ENCODE measurements at places on chromosomes 2 and 18. TPM values are rescaled to one million over a fixed set of nuclear protein-coding genes. Genes with fewer than 3 reads are reported as not detected.

ELOA2 gene
- total RNA-seq: not detected

GRCh38 chr2:42792087-42792582 is 248 bp downstream of the HAAO start:
- DNase-seq: peak; percentile 28

DNA sequence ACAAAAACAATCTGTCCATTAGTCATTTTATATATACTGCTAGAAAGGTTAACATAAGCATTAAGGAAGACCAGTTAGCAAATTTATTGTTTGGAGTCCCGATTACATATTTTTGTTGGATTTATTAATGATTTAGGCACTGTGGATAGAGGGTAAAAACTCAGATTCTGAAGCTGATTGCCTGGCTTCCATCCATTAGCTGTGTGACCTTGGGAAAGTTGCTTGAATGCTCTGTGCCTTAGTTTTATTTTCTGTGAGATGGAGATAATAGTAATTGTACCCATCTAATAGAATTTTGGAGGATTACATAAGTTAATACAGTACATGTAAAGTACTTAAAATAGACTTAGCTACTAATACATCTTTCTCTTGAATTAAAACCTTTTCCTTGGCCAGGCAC is 36.3 kb upstream of the NEMP2 start:
- DNase-seq: no peak

- DNase-seq: peak; percentile 80
These were observed 385.8 kb downstream of the GALR1 start for GRCh38 chr18:77635451-77635850.

CD8B gene
- total RNA-seq: 0.67 TPM

- no peak for DNase-seq
These were observed 145.1 kb upstream of the PID1 start for GRCh38 chr2:229416116-229416694.

DNA sequence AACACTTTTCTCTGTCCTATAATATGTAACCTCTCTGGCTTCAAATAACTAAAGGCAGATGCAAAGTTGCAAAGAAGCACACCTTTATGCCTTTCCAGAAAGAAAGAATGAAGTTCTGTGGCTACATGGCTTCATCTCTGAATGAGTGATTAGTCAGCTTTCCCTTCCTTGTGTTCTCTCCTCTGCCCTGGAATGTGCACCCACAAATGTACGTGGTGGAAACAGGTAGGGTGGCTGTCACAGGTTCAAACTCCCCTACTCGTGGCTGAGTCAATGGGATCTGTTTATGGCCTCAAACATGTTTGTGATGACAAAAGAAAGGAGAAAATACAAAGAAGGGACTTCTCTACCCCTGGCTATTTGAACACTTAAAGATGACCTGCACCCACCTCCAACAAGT is 55.5 kb upstream of the ACVR2A start:
- no peak for DNase-seq

- DNase-seq: no peak
These were observed 99.2 kb upstream of the ASAP2 start for GRCh38 chr2:9107168-9108025.

GKN1 gene
- total RNA-seq: not detected

DNA sequence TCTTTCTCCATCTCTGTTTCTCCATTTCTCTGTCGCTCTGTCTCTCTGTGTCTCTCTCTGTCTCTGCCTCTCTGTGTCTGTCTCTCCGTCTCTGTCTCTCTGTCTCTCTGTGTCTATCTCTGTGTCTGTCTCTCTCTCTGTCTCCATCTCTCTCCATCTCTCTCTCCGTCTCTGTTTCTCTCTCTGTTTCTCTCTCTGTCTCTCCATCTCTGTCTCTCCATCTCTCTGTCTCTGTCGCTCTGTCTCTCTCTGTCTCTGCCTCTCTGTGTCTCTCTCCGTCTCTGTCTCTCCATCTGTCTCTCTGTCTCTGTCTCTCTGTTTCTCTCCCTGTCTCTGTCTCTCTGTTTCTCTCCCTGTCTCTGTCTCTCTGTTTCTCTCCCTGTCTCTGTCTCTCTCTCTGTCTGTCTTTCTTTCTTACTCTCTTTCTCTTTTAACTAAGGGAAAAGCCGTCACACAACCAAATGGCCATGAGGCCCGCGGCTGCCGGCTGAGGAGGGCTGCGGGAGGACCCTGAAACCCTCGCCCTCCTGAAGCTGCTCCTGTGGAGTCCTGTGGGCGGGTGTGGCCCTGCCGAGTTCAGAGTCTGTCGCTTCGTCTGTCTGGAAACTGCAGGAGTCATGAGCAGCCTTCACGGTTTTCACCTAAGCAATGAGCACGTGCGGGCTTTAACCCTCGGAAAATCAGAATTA is 29.3 kb downstream of the NFATC1 start:
- DNase-seq: no peak

DUSP28 gene
- 3.8 TPM for total RNA-seq

CD207 gene
- 0.29 TPM for total RNA-seq

DNA sequence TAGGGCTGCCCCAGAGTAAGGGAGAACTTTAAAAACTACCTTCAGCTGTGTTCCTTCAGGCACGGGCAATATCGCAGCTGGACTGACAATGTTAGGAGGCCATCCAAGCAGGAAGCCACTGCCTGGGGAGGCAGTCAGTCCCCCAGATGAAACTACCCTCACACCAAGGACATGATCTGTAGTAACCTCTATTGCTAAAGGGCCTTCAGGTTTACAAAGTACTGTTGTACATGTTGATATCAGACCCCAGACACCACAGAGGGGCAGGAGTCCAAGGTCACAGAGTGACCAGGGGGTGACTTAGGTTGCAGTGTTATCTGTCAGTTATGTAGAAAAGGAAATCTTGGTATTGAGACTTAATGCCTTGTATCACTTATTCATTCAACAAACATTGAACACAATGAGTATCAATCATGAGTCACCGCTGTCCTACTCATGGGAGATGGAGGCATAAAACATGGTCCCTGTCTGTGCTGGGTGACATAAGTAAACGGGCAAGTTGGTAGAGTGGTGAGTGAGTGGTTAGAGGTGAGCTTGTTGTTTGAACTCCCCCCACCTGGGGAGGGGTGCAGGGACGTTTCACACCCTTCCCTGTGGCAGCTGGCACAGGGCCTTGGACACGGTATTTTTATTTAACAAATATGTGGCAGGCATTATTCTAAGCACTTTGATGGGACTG is 7.1 kb downstream of the CABLES1 start:
- DNase-seq: no peak

- DNase-seq: no peak
These were observed 459.1 kb downstream of the CDH2 start for GRCh38 chr18:27717816-27718215.

PLGLB2 gene
- total RNA-seq: 0.93 TPM

DNA sequence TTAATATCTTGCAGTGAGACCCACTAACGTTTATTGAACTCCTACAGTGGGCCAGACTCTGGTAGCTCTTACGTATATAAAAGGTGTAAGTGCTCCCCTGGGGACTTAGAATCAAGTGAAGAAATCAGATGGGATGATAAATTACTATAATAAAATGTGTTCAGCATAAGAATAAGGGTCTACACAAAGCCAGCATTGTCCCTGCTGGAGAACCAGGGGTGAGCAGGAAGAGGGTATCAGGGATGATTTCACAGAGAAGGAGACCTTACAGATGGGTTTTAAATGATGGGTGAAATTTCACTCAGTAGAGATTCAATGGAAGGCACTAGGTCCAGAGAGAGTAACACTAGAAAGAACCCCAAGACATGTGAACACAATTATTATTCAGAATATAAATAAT is 20.7 kb downstream of the NRXN1 start:
- DNase-seq: no peak

DNA sequence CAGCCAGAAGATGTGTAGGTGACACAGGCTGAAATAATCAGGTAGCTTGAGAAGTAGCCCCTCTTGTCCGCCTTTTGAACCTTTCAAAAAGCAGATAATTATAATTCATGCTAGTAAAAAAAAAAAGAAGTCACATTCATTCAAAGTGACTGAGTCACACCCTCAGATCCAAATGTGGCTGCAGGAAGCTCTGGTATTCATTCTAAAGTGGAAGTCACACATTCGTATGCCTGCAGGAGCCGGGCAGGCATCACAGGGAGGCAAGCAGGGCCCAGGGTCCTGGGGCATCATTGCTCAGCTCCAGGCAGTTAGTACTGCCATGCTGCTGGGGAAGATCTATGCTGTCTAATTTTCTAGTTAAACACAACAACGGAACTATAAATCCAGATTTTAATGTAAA is 21.7 kb upstream of the RAB11FIP5 start:
- no peak for DNase-seq

MAP2 gene
- total RNA-seq: 3.4 TPM

DNA sequence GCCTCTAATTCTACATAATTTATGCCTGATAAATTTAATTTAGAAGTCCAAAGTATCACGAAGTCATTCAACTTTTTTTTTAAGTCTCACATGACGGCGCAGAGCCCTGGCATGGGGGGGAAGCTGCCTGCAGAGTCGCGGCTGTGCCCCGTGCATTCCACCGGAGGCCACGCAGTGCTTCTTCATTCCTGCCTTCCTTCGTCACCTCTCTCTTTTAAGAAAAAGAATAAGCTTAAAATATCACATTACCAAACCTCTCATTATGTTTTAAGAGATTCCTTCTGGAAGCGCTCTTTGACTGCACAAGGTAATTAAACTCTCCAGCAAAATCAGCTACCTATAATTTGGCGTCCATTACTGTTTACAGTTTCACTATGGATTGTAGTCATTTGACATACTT is 20.3 kb upstream of the KIDINS220 start:
- DNase-seq: no peak

- DNase-seq: peak; percentile 47
These were observed 33.6 kb downstream of the HJURP start for GRCh38 chr2:233820774-233821105.

- DNase-seq: no peak
These were observed 741 bp upstream of the GCKR start for GRCh38 chr2:27495840-27496356.

DNA sequence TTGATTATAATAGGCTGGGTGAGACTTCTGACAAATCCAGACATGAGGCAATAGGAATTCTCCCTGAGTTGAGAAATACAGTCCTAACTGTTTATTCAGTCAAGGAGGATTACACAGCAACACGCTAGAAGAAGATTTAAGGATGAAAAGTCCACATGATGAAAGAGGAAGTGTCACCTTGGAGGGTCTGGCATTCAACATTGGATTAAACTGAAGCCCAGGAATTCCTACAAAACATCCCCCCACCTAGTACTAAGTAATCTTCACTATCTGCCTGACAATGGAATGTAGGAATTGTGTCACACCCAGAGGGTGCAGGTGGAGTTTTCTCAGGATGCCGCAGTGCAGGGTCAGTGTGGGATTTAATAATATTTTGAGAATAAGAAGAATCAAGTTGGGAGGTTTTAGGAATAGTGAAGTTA is 142.4 kb downstream of the SOCS6 start:
- DNase-seq: no peak

ANKRD30BL gene
- total RNA-seq: not detected

MREG gene
- 5.7 TPM for total RNA-seq

GRCh38 chr2:192215096-192215877 is 20.6 kb upstream of the TMEFF2 start:
- no peak for DNase-seq

ALPG gene
- total RNA-seq: not detected

ICA1L gene
- 5.3 TPM for total RNA-seq

- DNase-seq: no peak
These were observed 182.2 kb upstream of the STON1 start for GRCh38 chr2:48347712-48348111.

PROM2 gene
- total RNA-seq: 0.39 TPM

GRCh38 chr18:13241083-13241892 is 22.7 kb downstream of the LDLRAD4 start:
- DNase-seq: peak; percentile 80

RAPGEF4 gene
- 10.4 TPM for total RNA-seq

DNA sequence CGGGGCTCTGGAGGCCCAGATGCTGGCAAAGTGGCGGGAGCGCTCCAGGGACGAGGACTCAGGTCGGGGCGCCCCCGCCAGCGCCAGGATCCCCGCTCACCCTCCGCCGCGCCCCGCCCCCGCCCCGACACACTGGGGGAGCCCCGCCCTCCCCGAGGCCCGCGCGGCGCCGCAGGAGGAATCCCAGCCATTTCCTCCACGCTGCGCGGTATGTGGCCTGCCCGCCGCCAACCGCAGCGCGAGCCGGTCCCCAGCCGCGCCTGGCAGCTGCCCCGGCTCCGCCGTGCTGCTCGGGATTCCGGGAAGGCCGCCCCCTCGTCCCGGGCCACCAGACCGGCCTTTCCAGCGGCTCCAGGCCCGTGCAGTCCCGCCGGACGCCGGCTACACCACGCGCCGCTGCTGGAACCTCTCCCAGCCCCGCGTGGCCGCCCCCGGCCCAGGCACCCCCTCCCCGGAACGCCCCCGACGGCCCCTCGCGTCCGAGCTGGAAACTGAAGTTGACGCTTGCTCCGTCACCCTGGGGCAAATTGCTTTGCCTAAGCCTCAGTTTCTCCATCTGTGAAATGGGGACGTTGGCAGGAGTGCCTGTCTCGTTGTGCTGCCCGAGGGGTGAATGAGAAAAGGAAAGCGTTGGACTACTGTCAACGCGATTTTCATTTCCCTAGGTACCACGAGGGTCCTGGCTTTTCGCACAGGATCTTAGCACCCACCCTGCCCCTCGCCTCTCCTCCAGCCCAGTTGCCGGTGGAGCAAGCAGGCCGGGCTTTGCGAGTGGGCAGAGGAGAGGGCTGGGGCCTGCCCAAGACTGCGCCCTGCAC is 53.6 kb downstream of the PKDCC start:
- no peak for DNase-seq
